ENCODE measurements at places on chromosomes 2 and 18.

DNA sequence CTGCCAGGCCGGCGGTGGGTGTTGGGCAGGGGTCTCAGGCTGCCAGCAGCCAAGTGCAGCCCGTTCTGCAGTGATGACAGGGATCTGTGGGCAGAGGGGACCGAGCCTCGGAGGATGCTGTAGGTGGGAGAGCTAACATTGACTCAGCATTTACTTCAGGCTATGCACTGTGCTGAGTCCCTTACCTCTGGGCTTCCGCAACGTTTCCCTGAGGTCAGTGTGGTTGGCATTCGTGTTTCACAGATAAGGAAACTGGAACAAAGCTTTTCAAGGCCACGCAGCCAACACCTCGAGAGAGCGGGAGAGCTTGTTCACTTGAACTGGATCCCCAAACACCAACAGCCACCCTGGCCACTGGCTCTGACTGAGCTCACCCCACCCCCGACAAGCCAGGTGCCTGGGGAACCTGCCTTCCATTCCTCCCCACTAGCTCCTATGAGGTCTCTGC lies 839 bp upstream of the GPR148 start:
- DNase-seq, result no peak

- DNase-seq, result no peak
Observed at GRCh38 chr2:212893216-212893615, 258.2 kb downstream of the IKZF2 start.

GRCh38 chr2:57558312-57558711 lies 488.3 kb upstream of the VRK2 start:
- DNase-seq, result no peak

DNA sequence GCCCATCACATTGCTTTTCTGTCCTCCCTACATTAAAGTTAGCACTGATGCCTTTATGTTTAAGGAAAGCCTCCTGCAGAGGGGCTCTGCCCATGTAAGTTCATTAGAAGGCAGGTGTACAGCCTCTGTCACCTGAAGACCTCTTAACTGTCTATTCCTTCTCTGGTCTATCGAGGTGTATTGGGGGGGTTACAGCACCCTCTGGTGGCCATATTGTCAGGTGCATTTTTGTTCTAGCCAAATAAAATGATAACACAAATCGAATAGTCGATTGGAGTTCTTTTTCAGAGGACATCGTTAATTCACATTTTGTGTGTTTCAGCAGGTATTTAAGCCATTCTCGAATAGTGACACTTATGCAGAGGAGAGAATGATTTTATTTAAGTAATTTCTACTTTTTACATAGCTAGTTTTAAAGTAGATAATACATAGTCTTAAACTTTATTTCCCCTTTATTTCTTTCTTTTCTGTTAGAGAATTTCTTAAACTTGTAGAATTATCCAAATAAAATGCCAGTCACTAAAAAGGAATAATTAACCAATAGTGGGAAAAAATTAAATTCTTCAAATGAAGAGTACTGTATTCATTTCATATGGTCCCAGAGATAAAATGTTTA lies 136.8 kb downstream of the NEDD4L start:
- no peak for DNase-seq

- no peak for DNase-seq
Observed at GRCh38 chr2:86791573-86791972, 860 bp upstream of the CD8A start.

DNA sequence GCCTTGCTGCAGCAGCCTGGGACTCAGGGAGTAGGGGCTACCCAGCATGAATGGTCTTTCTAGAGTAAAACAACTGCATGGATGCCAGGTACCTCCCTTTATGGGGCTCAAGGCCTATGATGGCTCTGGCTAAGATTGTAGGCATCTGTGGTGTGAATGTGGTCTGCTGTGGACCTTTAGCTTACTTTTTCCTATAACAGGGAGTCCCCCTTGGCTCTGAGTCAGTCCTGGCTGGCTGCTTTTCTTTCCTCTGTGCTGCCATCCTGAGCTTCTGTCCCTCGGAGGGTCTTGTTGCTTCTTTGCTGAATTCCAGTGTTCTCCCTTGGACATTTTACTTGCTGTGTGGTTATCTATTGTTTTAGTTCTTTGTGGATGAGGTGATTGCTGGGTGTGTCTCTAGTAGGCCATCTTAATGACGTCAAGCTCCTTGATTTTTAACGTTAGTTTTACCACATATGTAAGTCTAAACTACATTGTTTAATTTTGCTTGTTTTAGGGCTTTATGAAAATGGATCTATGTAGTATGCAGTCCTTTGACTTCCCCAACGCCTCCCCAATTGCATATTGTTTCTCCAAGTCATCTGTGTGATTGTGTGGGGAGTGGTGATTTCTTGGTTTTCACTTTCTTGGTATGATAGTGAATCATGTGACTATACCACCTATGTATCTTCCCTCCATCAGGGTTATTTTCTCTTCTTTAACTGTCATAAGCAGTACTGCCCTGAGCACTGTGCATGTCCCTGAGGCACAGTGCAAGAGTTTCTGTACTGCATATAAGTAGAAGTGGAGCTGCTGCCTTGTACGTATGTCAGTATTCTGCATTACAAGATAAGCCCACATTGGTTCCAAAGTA lies 92.4 kb downstream of the NCK2 start:
- DNase-seq, result no peak

Data from esophagus squamous epithelium (tissue), 5 donors.